ENCODE measurements at places on chromosomes 12 and 14.

DNA sequence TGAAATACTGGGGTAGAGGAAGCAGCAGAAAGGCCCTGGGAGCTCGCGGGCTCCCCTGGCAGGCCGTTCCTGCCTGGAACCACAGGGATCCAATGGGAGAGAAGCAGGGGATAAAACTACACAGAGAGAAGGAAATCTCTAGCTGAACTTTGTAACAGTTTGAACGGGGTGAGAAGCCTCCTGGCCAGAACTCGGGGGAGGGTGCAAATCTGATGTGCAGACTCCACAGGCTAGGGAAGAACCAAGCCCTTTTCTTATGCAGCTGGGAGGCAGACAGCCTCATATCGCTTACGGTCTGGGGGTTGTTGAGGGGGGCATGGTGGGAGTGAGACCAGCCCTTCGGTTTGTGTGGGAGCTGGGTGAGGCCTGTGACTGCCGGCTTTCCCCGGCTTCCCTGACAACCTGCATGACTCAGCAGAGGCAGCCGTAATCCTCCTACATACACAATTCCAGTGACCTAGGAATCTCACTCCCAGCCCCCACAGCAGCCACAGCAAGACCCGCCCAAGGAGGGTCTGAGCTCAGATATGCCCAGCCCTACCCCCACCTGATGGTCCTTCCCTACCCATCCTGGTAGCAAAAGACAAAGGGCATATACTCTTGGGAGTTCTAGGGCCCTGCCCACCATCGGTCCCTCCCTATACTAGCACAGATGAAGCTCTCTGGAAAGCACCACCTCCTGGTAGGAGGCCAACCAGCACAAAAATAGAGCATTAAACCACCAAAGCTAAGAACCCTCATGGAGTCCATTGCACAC, 143.0 kb downstream of the TMTC1 start:
- DNase-seq: no peak

DNA sequence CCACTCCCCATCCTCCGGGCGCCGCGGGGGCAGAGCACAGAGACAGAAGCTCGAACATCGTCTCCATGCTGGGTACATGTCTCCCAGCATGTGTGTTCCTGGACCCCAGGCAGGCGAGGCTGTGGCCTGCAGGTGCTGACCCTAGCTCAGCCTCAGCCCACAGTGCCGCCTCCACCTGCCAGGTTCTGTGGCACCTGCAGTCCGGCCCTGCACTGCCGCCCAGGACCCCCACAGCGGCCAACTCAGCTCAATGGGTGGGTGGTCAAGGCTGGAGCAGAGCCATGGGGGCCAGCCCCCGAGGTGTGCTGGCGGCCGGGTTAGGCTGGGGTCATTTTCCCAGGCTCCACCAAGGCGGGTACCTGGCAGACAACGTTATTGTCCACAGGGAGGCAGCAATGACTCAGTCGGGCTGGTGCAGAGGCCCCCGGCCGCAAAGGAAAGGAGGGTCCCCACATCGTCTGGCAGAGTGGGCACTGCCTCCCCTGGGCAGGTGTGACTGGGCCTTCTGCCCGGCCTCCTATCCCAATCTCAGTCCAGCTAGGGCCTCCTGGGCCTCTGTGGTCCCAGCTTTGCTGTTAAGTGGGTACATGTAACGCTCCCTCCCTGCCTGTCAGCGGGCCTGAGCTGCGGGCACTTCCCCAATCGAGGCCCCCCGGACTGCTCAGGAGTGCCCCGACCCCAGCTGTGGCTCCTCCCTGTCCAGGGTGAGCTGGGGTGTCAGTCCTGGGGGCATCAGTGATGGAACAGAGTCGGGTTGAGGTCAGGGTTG, 20.2 kb upstream of the NUDT14 start:
- DNase-seq: no peak

DNA sequence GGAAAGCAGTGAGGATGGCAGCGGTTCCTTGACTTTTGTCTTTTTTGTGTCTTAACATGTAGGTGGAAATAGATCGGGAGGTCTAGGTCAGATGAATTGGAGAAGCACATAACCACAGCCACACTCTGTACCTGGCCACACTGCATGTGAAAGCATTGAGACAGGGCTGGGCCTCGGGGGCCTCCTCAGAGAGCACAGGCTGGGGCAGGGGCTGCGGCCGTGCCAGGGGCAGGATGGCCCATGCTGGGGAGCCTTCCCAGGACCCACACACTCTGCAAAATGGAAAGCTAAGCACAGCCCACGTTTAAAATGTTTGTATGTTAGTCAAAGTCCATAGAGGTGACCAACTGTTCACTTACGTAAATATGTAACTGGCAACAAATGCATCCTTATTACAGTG, 76.7 kb downstream of the PIWIL1 start:
- no peak for DNase-seq

DNA sequence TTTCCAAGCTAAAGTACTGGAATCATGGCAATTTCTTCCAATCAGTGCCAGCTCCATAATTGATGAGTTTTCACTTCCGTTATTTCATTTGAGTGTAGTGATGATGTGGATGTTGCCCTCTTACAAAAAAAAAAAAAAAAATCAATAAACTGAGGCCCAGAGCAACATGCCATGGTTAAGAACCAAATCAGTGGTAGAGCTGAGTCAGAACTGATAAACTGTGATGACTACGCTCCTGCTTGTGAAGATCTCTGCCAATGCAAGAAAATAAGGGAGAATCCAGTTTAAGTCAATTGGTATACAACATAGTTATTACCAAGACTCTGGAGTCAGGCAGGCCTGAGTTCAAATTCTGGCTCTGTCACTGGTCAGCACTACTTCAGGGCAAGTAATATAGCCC, 102.7 kb downstream of the GPR135 start:
- DNase-seq: no peak

DNA sequence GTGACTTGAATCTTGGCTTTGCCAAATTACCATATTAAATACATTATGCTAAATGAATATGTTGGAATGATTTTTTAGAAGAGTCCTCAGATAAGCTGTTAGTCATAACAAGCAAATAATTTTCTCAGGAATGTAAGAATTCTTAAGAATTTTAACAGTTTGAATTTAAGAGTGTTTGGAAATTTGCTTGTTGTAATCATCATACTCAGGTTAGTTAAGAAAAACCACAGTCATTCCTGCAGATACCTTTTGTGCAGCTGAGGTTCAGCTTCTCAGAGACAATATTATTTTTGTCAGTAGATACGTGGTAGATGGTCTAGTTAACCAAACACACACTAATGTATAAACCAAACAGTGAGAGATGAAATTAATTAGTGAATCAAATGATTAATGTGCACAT, 8.9 kb downstream of the WNK1 start:
- DNase-seq: no peak

DNA sequence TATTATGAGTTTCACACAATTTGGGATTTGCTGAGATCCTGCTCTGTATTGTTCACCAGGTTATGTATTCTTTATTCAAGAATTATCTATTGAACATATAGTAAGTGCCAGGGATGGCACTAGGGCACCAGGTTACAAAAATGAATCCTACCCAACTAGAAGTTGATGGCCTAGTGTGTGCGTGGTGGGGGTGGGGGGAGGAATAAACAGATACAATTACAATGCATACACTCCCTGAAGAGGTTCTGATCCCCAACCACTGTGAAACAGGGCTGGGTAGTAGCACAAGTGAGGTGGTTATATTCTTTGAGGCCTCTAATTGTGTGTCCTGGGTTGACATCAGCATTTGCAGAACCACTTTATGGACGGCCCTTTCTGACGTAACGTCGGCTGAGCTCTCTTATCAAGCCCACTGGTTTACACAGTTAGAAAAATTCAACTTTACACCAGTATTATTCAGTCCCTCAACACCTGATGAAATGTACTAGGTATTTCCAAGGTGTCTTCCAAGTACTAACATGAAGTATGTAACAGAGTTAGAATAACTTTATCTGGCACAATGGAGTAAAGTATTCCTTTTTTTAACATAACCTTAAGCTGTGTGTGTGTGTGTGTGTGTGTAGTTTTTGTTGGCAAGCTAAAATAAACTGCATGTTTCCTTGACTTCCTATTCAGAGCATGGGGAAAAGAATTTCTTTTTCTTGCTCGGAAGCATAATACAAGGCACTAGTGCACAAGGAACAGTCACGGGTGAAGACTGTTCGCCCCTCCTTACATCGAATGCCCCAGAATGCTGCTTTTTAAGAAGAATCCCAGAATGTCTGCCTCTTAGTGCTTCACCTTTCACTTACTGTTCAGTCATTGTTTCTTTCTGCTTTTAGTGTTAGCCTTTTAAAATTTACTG, 8.1 kb upstream of the GLRX5 start:
- no peak for DNase-seq

DNA sequence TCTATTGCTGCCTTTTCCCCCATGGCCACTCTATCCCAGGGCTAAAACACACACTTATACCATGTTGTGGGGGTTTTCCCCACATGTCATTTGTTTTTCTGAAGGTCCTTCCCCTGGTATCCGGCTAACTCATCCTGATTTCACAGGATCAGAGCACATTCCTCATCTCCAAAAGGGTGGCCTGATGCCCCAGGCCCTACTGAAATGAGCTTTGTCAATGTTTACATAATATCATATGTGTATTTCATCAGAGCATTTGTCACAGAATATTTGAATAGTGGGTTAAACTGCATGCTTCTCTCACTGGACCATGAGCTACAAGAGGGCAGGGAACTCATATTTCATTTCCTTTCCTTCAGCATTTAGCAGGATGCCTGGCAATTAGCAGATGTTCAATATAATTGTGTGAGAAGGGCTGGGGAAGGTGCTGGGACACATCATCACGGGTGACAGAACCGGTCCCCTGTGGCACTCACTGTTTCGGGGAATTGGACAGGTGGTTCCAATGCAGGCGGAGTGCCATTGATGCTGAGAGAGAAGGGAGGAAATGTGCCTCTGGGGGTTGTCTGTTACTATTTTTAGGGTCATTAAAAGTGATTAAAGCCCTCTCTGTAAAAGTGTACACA, 26.8 kb downstream of the EMP1 start:
- no peak for DNase-seq

DNA sequence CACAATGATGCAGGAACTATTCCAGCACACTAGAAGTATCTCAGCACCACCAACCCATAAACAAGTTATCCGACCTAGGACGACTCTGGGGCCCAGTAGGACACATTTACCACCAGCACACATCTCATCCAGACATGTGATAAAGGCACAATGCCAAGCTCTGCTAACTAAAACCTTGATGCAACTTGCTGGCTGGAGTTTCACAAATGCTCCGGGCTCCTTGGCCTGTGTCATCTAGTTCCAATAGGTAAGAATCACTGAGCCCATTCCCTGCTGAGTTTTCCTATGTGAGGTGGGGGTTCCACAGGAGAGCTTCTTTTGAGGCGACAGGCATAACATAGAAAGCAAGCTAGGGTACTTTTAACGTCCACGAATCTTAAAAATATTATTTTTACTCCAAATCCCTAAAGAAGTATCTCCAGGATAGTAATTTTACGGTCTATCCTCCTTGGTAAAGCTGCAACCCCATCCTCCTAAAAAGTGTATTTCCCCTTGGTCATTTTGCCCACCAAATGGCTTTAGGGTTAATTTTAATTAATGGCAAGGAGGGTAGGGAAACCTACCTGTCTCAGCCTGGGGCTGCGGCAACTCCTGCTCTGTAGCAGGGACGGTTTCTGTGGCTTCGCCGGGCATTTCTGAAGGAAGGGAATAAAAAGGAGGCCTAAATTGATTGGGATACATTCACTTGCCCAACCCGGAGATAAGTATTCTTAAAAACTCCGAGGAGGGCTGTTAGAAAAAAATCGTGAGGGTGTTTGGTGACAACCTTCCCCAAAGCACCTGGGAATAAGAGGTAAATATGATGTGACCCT, 1.0 kb downstream of the NACA start:
- DNase-seq: no peak

- DNase-seq: no peak
Measured at GRCh38 chr14:74616507-74616906, 4.5 kb upstream of the LTBP2 start.

DNA sequence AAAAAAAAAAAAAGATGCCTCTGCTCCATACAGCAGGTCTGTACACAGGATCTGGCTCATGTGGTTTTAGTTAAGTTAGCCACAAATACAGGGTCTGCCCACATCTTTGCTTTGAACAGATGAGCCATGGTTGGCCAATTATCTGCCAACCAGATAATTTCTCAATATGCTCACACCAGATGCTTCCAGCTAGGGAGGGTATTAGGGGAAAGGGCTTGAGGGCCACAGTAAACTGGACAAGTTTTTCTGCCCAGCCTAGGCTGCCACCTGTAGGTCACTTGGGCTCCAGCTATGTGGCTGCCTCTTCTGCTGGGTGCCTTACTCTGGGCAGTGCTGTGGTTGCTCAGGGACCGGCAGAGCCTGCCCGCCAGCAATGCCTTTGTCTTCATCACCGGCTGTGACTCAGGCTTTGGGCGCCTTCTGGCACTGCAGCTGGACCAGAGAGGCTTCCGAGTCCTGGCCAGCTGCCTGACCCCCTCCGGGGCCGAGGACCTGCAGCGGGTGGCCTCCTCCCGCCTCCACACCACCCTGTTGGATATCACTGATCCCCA, 776 bp downstream of the RDH5 start:
- DNase-seq: no peak

GRCh38 chr12:109782326-109782703, 50.9 kb downstream of the TRPV4 start:
- no peak for DNase-seq

DNA sequence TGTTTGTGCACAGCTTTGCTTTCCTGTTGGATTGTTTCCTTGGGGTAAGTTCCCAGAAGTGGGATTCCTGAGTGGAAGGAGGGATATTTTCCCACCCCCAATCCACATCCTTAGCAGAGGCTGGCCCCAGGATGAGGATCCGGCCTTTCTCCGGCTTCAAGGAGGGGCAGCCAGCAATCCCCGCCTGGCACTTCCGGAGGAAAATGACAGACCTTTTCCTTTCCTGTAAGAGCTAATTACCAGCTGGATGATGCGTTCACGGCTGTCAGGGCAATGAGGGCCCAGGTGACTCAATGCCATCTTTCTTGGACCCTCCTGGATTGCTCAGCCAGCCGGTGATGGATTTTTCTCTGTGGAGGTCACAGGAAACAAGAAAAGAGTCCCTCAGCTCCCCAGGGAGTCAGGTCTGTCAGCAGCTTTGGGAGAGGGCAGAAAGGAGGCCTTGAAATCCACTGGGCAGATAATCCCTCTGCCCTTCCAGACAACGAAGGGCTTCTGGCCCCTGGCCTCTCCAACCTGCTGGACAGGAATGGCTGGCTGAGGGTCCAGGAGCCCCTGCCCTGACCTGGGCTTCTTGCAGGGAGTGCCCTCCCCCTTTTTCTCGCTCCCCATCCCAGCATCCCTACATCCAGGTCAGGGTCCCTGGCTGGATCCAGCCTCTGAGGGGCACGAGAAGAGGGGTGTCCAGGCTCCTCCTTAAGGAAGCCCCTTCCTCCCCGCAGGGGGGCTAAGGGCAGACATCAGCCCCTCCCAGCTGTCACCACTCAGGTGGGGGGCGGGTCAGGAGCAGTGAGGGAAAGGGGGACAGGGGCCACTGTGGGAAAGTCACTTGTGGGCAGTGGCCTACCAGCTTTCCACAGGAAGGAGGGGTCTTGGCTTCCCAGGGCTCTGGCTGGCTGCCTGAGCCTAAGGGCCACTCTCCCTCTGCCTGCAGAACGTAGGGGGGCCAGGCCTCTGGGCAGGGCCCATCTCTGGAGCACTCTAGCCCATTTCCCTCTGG, 16.1 kb upstream of the CCDC85C start:
- DNase-seq: no peak

DNA sequence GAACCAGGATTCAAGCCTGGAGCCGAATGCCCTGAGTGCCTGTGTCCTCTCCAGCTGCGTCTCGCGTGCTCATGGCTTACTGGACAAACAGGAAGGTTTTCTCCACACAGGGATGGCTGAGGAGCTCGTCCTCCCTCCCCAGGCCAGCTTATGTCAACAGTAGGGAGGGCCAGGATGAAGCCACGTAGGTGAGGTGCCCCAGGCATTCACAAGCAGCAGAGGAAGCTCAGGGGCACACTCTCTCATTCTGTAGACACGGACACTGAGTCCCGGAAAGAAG, 49.3 kb downstream of the TRPV4 start:
- DNase-seq: no peak

All from stimulated activated CD8-positive, alpha-beta memory T cell treated with anti-CD3 and anti-CD28 coated beads, Interleukin-15, amount 100 ng/mL, for 24 hours (primary cell).